Type B pancreatic cell (in vitro differentiated cells): ENCODE measurements at places on chromosomes 3 and 15. TPM values are rescaled to one million over a fixed set of nuclear protein-coding genes. Genes with fewer than 3 reads are reported as not detected.
A peak's percentile ranks its signal among the peaks of the same experiment; 100 is the strongest.

- no peak for DNase-seq
- H3K27me3 ChIP-seq = no peaks in the 10 kb centered on the region
- H3K4me3 ChIP-seq = no peak overlapping the region
- no peaks in the 10 kb centered on the region for H3K4me1 ChIP-seq
- H3K27ac ChIP-seq = no peak overlapping the region
These were observed 13.3 kb downstream of the VPS8 start for GRCh38 chr3:184825121-184825820.

DNA sequence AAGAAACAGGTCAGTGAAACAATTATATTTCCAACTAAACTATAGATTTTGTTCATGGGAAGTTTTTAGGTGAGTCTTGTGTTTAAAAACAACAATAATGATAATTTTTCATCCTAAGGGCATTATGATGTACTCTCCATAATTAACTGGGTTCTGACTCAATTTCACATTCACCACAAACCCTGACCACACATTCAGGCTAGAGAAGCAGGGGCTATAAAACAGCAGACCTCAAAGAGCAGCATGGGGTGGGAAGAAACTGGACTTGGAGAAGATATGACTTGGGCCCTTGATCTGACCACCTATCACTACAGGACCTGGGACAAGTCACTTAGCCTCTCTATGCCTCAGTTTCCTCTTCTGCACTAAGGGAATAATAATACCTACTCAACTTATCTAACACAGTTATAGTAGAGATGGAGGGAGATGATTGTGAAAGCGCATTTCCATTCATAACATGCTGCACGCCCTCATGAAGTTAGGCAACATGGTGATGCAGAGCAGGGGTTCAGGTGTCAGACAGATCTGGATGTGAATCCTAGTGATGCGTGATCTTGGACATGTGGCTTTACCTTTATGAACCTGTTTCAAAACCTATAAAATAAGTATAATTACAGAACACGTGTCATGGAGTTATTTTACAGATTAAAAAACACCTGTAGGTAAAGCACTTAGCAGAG lies 63.0 kb upstream of the ACP3 start:
- no peaks in the 10 kb centered on the region for H3K36me3 ChIP-seq
- no peak overlapping the region for H3K27ac ChIP-seq
- no peak for DNase-seq
- H3K27me3 ChIP-seq = peaks cover 5% of the 10 kb centered on the region
- H3K4me1 ChIP-seq = peaks cover 11% of the 10 kb centered on the region

The MOBP gene
- total RNA-seq = not detected in 2 replicates

The SH2D7 gene
- total RNA-seq = not detected in 2 replicates

- H3K27ac ChIP-seq = peak overlapping the region; percentile 7
- peak overlapping the region; percentile 21 for H3K4me3 ChIP-seq
These were observed 43.8 kb downstream of the NCEH1 start for GRCh38 chr3:172666873-172667694.

DNA sequence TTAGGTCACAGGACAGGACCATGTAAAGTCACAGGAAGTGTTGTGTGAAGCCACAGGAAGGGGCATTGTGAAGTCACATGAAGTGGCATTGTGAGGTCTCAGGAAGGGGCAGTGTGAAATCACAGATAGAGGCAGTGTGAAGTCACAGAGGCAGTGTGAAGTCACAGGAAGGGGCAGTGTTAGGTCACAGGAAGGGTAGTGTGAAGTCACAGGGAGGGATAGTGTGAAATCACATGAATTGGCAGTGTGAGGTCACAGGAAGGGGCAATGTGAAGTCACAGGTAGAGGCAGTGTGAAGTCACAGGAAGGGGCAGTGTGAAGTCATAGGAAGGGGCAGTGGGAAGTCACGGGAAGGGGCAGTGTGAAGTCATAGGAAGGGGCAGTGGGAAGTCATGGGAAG lies 37.9 kb downstream of the GASK1A start:
- H3K27me3 ChIP-seq = no peaks in the 10 kb centered on the region
- no peaks in the 10 kb centered on the region for H3K36me3 ChIP-seq
- no peak for DNase-seq
- H3K27ac ChIP-seq = no peak overlapping the region
- no peak overlapping the region for H3K4me3 ChIP-seq

DNA sequence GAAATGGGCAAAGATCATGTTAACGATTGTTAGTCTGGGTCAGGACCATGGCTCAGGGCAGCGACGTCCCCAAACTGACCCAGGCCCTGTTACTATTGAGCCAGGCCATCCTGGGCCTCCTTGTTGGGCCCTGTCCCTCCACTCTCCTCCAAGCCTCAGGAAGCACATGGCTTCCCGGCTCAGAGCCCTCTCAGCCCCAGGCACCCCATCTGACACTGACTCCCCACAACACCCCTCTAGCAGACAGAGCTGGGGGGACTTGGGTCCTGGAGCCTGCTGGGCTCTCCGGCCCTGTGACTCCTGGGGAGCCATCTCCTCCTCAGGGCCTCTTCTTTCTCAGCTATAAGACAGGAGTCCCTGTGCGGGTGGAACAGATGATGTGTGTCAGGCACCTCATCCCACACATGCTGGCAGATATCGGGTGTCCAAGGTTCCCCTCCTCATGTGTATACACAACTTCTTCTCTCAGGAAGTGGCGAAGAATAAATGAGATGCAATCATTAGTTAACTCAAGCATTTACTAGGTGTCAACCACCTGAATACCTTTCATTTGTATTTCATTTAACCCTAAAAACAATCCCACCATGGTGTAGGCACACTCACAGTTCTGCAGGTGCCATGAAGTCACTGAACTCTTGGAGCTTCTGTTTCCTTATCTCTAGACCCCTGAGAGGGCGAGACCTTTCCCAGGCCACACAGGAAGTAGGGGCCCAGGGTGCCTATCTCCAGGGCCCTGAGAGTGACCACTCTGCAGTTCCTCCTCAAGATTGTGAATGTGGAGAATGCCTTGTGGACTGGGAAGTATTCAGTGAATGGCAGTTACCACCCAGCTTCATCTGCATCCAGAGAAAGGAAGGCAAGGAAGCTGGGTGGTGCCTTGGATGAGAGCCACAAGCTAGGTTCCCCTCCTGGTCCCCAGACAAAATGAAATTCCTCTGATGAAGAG lies 282.5 kb upstream of the TLE3 start:
- H3K27me3 ChIP-seq = peaks cover 22% of the 10 kb centered on the region
- no peaks in the 10 kb centered on the region for H3K36me3 ChIP-seq
- peaks cover 34% of the 10 kb centered on the region for H3K4me1 ChIP-seq
- no peak overlapping the region for H3K4me3 ChIP-seq

The NR1I2 gene
- 0.65 and 1.4 TPM in 2 replicates for total RNA-seq

- DNase-seq = no peak
- no peaks in the 10 kb centered on the region for H3K36me3 ChIP-seq
- H3K4me3 ChIP-seq = no peak overlapping the region
- H3K27ac ChIP-seq = no peak overlapping the region
- H3K27me3 ChIP-seq = peaks cover 7% of the 10 kb centered on the region
These were observed 296.0 kb upstream of the ADAMTS9 start for GRCh38 chr3:64983583-64984359.

GRCh38 chr3:87260270-87260669 lies 16.1 kb downstream of the POU1F1 start:
- no peaks in the 10 kb centered on the region for H3K4me1 ChIP-seq
- peaks cover 3% of the 10 kb centered on the region for H3K27me3 ChIP-seq
- DNase-seq = no peak
- H3K4me3 ChIP-seq = no peak overlapping the region

DNA sequence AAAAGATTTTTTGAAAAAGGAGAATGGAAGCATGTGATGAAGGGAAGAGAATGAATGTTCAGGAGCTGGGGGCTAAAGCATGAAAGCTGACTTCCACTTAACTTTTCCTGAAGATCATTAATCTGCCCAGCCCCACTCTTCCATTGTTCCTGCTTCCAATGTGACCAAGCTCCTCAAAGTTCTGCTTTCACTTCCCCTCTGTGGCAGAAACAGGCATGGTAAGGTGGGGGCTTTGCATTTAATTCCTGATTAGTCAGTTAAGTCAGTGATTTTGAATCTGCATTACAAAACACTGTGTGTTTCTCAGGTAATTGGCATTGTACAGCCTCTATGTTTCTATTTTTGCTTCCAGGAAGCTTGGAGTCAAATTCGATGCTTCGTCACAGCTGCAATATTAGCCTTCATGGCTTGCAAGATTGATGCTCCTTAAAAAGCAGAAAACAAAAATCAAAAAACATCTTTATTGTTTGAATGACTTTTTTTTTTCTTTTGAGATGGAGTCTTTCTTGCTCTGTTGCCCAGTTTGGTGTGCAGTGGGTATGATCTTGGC lies 7.3 kb upstream of the TM6SF1 start:
- no peaks in the 10 kb centered on the region for H3K36me3 ChIP-seq
- no peak overlapping the region for H3K4me3 ChIP-seq
- H3K27me3 ChIP-seq = peaks cover 49% of the 10 kb centered on the region
- no peak overlapping the region for H3K27ac ChIP-seq

The SPSB4 gene
- 4.7 and 23.8 TPM in 2 replicates for total RNA-seq

The EBLN2 gene
- 6.3 and 6.4 TPM in 2 replicates for total RNA-seq

DNA sequence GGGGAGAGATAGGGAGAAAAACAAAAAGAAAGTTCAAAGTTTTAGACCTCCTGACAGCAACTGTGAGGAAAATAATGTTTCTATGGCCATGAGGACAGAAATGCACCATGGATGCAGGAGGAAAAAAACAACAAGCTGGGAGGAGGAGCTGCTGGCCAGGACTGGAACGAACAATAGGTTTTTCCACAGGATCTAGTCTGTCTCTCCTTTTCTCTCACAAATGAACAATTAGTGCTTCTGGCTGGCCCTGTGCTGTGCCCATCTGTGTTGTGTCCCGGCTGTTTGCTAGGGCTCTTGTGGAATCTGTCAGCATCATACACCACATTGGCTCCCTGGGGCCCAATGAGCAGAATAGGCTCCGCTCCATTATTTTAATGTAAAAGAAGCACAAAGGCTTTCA lies 15.2 kb downstream of the GK5 start:
- H3K36me3 ChIP-seq = peaks cover 47% of the 10 kb centered on the region
- H3K4me1 ChIP-seq = peaks cover 4% of the 10 kb centered on the region
- DNase-seq = no peak

GRCh38 chr15:68818066-68818768 lies 2.5 kb downstream of the ANP32A start:
- peaks cover 3% of the 10 kb centered on the region for H3K36me3 ChIP-seq
- H3K4me3 ChIP-seq = peak overlapping the region; percentile 98
- peak; percentile 80 for DNase-seq
- H3K4me1 ChIP-seq = peaks cover 41% of the 10 kb centered on the region

The KLHL24 gene
- total RNA-seq = 77.3 and 86.4 TPM in 2 replicates

GRCh38 chr3:94069194-94069813 lies 6.4 kb downstream of the NSUN3 start:
- H3K4me1 ChIP-seq = peaks cover 28% of the 10 kb centered on the region
- peaks cover 30% of the 10 kb centered on the region for H3K36me3 ChIP-seq
- no peak overlapping the region for H3K4me3 ChIP-seq
- DNase-seq = no peak

DNA sequence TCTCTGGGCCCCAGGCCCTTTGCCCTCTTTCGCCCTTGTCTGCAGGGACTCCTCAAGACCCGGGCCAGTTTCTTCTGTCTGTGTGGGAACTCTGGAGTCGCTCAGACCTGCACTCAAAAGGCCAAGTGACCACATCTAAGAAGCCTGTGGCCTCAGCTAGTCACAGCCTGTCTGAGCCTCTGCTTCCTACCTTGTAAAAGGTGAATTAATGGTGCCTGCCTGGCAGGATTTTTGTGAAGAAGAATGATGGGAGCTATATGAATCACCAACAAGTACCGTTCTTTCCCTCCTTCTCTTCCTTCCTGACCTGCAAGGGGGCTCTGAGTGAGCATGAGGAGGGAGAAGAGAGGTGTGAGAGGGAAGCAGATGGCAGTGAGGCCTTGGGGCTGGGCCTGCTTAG lies 7.5 kb downstream of the PLIN1 start:
- peaks cover 13% of the 10 kb centered on the region for H3K27me3 ChIP-seq
- no peak overlapping the region for H3K4me3 ChIP-seq
- no peaks in the 10 kb centered on the region for H3K4me1 ChIP-seq
- DNase-seq = no peak
- H3K27ac ChIP-seq = no peak overlapping the region
- no peaks in the 10 kb centered on the region for H3K36me3 ChIP-seq

DNA sequence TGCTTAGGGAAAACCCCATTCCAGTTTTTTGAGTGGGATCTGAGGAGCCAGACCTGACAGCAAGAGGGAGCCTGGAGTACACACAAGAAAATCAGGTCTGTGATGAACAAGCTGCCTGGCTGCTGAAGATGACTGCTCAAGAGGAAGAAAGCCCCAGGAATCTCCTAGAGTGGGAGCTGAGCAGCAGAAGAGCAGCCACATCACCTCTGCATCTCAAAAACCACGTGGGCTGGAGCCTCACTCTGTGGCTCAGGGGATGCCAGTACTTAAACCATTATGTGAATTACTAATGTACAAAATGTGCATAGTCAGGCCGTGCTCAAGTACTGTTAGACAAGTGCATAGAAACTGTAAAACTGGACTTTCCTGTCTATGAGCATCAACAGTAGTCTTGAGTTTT lies 52.4 kb downstream of the SLC9A9 start:
- no peaks in the 10 kb centered on the region for H3K27me3 ChIP-seq
- no peak overlapping the region for H3K4me3 ChIP-seq
- no peak overlapping the region for H3K27ac ChIP-seq
- H3K36me3 ChIP-seq = no peaks in the 10 kb centered on the region
- no peak for DNase-seq

The RFTN1 gene
- total RNA-seq = 9.8 and 18.3 TPM in 2 replicates

DNA sequence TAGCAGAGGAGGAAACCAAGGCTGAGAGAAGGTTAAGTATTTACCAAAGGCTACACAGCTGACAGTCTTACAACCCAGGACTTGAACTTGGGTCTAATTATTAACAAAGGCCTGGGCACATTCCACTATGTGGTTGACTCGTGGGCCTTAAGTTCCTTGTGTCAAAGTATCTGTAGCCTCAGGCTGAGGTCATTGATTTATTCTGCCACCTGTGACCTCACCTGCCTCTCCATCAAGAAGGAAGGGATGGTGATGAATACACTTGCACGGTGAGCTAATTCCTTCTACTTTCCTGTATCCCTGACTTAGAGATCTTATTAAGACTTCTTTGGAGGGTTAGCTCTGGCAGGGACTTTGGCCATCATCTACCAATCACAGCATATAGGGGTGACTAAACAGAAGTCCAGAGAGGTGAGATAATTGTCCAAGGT lies 19.9 kb upstream of the LRRC58 start:
- DNase-seq = no peak
- no peak overlapping the region for H3K27ac ChIP-seq
- H3K36me3 ChIP-seq = no peaks in the 10 kb centered on the region
- H3K4me1 ChIP-seq = no peaks in the 10 kb centered on the region
- peaks cover 52% of the 10 kb centered on the region for H3K27me3 ChIP-seq
- H3K4me3 ChIP-seq = no peak overlapping the region

GRCh38 chr3:101836652-101837598 lies 12.4 kb upstream of the NFKBIZ start:
- no peak overlapping the region for H3K4me3 ChIP-seq
- no peaks in the 10 kb centered on the region for H3K27me3 ChIP-seq
- H3K4me1 ChIP-seq = peaks cover 12% of the 10 kb centered on the region
- peaks cover 15% of the 10 kb centered on the region for H3K36me3 ChIP-seq
- no peak overlapping the region for H3K27ac ChIP-seq
- no peak for DNase-seq

The CLDN16 gene
- 0.10 TPM in 1 of 2 replicates, not detected in the other for total RNA-seq

GRCh38 chr3:34571714-34572113 lies 773.3 kb downstream of the PDCD6IP start:
- DNase-seq = no peak
- H3K27me3 ChIP-seq = no peaks in the 10 kb centered on the region
- no peaks in the 10 kb centered on the region for H3K36me3 ChIP-seq
- H3K4me3 ChIP-seq = no peak overlapping the region
- H3K4me1 ChIP-seq = no peaks in the 10 kb centered on the region

GRCh38 chr3:119401069-119401468 lies 62.3 kb downstream of the TMEM39A start:
- peaks cover 14% of the 10 kb centered on the region for H3K4me1 ChIP-seq
- H3K27me3 ChIP-seq = no peaks in the 10 kb centered on the region
- no peak for DNase-seq

The GP5 gene
- 0.10 TPM in 1 of 2 replicates, not detected in the other for total RNA-seq
